ENCODE measurements at places on chromosomes 16 and 17.
A peak's percentile ranks its signal among the peaks of the same experiment; 100 is the strongest.

DNA sequence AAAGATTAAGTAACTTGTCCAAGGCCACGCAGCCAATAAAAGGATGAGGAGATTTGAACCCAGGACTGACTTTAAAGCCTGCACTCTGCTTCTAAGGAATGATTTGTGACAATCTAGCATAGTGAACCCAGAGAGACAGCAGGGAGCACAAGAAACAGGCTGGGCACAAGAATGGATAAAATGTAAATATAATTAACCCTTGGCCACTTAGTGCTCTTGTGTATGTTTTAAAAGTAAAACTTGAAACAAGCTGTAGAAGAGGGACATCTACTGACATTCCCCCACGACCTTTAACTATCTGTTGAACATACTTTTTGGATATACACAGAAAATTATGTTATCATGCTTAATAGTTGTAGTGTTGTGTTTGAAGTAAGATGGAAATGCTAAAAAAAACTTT is 141.9 kb upstream of the PMFBP1 start:
- DNase-seq, result no peak

DNA sequence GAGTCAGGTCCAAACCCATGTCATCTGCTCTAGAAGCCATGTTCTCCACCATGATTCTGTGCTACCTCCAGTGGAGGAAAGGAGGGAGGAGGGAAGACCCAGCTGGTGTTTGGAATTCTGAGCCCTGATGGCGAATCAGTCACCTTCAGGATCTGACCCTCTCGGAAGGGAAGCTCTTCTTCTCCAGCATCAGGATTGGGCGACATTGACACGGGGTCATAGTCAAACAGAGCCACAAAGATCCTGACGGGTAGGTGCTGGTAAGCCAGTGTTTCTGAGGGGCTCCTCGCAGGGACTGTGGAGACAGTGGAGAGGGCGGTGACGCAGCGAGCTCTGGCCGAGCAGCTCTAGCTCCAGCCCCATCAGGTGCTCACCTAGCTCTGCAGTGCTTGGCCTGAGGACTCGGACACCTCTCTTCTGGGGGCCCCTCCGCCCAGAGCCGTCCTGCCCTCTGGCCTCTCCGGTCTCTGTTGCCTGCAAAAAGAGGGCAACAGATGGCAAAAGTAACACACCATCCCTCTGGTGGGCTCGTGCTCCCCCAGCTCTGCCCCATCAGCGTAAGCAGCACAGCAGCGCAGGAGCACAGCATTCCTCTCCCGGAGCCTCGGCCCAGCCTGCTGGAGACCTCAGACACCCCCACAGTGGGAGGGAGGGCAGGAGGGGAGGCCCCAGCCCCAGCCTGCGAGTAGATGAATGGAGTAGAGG is 21.0 kb downstream of the TSPOAP1 start:
- DNase-seq, result no peak

GRCh38 chr16:69469807-69470561 is 45.6 kb downstream of the CYB5B start:
- DNase-seq, result no peak

DNA sequence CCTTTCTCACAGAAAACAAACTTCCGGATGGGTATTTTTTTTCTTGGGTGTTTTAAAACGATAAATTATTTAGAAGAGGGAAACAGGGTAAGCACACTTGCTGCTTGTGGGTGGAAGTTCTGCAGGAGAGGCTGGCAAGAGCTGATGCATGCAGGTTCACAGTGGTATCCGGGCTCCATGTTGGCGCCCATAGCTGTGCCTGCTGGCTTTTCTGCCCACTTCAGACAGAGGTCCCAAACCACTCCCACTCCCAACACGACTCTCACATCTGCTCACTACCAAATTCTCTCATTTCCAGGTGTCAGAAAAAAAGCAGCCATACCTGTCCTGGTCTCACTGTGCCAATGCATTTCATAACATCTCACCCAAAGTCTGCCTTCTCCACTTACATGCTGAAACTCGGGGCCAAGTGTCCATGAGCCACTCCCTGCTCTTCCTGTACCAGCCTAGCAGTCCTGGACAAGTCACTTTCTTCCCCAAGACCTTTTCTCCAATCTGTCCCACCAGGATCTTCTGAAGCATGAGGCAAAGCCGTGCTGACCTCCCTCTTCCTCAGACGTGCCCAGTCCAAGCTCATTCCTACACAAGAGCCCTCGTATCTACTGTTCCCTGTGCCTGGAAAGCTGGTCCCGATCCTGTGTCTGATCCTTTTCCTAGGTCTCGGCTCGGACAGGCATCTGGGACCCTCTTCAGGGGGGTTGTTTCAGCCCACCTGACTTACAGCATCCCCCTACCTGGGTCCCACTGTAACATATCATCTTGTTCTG is 1.5 kb downstream of the CD300LF start:
- DNase-seq, result no peak

DNA sequence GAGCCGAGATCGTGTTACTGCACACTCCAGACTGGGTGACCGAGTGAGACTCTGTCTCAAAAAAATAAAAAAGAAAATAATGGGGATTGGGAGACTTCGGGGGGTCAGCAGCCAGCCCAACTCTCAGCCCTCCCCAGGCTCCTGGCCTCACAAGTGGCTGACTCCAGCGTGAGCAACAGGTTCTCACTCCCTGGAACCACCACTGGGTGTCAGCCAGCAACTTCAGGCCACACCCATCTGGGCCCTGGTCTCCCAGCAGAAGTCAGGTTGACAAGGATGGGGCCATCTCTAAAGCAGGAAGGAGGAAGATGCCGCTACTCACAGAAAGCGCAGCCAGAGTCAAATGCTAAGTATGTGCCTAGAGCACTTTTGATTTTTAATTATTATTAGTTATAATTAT is 139.4 kb downstream of the C16orf78 start:
- no peak for DNase-seq

GRCh38 chr16:53421248-53421647 is 13.0 kb upstream of the RBL2 start:
- DNase-seq, result no peak

- DNase-seq, result no peak
These were observed 96.8 kb upstream of the ELAC2 start for GRCh38 chr17:13114601-13115031.

GRCh38 chr17:50920891-50921586 is 54.9 kb upstream of the TOB1 start:
- DNase-seq, result no peak

DNA sequence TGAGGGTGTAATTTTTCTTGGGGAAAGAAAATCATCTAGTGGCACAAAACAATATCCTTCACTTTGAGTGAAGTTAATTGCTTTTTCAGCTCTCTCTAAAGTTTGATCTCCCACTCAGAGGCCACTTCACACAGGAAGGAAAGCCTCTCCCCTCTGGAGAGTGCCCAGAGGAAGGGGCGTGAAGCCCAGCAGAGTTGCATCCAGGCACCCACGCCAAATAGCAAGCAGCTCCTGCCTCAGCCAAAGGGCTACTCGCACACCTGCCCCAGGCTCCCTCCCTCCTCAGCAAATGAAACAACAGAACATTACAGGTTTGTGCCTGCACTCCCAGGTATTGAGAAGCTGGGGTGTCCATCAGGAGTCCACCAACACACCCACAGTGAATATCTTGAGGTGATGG is 183.0 kb upstream of the RPL38 start:
- no peak for DNase-seq

- DNase-seq, result no peak
These were observed 1.1 kb upstream of the THRA start for GRCh38 chr17:40061609-40062038.

DNA sequence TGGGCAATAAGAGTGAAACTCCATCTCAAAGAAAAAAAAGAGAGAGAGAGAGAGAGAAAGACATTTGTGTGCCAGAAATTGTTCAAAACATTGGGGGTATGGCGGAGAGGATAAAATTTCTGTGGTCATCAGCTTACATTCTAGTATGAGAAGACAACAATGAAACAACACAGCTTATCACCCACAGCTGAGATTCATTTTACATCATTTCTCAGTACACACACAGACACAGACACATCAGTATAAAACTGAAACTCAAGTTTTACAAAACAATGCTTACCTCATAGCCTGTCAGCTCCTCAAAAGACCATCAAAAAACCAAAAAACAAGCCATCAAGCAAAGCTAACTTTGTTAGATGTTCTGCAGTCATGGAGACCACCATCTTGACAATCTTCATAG is 31.4 kb upstream of the CNEP1R1 start:
- no peak for DNase-seq

- DNase-seq, result no peak
These were observed 248.7 kb downstream of the SNX29 start for GRCh38 chr16:12225255-12225654.

- DNase-seq, result no peak
These were observed 1.7 kb upstream of the PPL start for GRCh38 chr16:4938683-4939030.

DNA sequence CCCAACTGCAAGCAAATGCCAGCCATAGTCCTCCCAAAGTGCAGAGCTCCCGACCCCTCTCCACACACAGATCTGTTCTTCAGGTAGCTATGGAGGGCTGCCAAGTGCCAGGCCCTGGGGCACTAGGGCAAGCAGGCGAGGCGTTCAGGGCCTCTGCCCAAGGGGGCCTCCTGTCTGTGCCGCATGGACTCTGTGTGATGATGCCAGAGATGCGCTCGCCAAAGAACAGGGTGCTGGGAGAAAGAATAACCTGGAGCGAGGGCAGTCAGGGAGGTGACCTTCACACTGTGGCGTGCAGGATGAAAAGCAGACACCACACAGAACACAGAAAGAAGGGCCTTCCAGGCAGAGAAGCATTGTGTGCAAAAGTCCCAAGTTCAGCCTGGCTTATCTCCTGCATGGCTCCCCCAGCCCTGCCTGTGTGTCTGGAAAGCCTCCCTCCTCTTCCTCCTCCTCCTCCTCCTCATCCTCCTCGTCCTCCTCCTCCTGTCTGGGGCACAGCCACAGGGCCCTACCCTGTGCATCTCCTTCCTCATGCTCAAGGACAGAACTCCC is 44.2 kb downstream of the PEMT start:
- no peak for DNase-seq

GRCh38 chr17:7213895-7214299 is 5.7 kb downstream of the DLG4 start:
- DNase-seq, result peak; percentile 92

GRCh38 chr17:53135969-53136368 is 686.8 kb upstream of the KIF2B start:
- DNase-seq, result no peak

DNA sequence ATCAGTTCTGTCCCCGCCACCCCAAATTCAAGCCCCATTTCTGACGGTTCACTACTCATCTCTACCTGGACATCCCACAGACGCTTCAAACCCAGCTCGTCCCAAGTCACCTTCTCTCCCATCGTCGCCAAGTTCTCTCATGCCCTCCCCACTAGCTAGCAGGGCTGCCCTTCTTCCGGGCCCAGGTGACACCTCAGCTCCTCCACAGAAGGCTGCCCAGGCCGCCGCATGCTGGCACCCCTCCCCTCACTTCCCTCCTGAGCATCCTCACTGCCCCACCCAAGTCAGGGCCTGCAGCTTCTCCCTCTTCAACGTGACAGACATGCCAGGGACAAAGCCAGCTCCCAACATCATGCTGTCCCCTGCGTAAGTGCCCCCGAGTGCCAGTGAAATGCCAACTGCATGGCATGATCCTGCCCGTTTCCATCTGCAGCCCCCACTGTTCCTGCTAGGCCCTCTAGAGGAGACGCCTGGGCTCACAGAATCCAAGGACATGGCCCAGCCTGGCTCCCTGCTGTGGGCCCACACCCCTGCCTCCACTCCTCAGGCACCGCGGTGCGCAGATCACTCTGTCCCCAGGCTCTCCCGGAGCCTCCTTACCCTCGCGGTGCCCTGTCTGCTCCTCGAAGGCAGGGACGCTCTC is 5.9 kb downstream of the CYB561 start:
- peak; percentile 54 for DNase-seq

- no peak for DNase-seq
These were observed 180.2 kb upstream of the TBX2 start for GRCh38 chr17:61219460-61219859.
